ENCODE measurements at places on chromosomes 2 and 18.

DNA sequence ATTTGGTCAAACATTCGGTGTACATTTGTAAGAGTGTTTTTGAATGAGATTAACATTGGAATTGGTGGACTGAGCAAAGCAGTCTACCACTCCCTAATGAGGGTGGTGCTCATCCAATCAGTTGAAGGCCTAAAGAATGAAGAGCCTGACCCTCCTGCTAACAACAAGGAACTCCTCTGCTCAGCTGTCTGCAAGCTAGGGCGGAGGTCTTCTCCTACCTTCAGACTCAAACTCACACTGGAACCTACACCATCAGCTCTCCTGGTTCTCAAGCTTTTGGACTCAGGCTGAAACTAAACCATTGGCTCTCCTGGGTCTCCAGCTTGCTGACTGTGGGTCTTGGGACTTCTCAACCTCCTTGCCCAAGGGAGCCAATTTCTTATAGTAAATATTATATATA is 55.5 kb upstream of the NPAS2 start:
- no peak for DNase-seq

DNA sequence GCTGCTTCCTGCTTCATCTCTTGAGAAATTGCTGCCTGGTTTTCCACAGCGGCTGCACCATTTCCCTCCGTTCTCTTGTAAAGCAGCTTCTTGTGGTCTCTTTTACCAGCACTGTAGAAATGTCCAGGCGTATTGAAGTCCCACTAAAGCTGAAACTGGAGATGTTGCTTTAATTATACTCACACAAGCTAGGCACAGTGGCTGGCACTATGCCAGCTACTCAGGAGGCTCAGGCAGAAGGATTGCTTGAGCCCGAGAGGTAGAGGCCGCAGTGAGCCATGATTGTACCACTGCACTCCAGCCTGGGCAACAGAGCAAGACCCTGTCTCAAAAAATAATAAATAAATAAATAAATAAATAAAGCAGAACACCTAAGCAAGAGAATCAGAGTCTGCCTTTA is 19.2 kb upstream of the ATP9B start:
- DNase-seq, result no peak

DNA sequence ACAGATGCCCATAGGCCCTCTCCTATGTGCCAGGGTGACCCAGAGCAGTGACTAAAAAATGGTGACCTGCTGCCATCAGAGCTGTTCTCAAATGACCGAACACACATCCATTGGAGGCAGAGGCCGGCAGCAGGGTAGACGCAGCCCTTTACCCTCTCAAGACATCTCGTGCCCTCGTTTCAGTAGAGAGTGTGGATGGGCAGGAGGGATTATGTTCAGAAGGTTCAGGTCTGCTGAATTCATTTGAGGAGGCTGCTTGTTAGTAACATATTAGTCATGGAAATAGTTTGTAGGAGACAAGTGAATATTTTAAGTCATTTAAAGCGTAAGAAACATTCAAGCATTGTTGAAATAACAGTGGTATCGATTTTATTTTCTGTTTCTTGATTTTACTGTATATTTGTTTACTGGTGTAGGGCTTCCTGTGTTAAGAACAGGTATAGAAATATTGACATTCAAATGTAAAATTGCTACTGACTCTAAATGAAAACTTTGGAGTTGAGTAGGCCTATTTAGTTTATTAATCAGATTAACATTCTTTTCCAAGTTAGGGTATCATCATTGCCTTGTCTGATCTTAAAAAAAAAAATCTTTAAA is 82.6 kb downstream of the ZNF532 start:
- no peak for DNase-seq

GRCh38 chr2:219517954-219518778 is 3.9 kb downstream of the ASIC4 start:
- DNase-seq, result no peak

DNA sequence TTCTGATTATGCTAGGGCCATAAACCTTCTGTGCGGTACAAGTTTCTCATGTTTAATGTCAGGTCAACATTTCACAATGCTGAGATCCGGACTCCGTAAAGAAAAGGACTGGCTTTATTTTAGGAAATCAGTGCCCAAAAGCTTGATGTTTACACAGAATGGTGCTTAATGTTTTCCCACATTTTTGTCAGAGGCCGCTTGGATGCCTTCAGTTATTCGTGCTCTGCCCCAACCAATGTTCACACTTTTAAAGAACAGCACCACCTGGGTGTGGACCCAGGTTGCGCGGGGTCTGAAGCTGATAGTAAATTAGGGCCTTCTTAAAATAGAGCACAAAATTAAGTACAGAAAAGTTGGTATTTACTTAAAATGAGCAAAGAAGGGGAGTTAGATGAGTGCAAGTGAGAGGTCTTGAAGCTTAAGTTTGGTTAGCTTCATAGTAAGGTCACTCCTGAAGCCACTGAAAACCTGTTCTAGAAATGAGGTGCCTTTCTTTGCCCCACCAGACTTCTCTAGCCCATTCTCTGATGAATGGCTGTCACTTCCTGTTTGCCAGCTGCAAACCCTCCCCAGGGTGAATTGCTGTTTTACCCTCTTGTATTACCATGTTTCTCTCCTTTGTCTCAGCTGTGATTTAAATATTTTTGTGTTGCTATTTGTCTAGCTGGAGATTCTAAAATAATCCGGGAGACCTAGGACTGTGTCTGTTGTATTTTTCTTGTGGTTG is 20.5 kb downstream of the SLC3A1 start:
- no peak for DNase-seq

DNA sequence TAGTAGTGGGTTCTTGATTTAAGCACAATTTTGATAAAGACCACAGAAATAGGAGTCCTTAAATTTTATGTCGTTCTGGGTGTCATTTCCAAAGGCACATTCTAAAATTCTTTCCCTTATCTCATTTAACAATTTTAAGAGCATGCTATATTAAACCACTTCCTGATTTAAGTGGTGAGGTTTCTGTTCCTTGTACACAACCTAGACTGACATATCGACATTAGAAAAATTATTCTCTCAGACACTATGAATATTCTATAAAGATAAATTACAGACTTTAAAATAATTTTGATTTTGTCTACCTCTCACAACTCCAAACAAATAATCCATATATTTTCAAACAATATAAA is 923.8 kb downstream of the LRP1B start:
- no peak for DNase-seq

DNA sequence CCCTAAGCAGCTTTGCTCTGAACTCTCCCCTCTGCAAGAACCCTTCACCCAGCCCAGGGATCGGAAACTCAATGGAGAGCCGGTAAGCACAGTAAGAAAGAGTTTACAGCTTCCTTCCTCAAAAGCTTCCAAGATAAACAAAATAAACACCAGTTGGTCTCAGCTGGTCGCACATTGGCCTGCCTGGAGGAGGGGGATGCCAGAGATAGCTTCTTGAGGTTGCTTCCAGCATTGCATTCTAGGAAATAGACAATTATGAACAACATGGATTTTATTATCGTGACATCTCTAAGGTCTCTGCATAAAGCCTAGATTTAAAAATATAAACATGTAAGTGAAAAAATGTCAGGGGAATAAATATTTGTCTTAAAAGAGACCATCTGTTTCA is 141.5 kb upstream of the PKDCC start:
- no peak for DNase-seq

GRCh38 chr2:23769364-23769763 is 157.6 kb downstream of the ATAD2B start:
- no peak for DNase-seq
